ENCODE measurements at places on chromosomes 13 and 19.

DNA sequence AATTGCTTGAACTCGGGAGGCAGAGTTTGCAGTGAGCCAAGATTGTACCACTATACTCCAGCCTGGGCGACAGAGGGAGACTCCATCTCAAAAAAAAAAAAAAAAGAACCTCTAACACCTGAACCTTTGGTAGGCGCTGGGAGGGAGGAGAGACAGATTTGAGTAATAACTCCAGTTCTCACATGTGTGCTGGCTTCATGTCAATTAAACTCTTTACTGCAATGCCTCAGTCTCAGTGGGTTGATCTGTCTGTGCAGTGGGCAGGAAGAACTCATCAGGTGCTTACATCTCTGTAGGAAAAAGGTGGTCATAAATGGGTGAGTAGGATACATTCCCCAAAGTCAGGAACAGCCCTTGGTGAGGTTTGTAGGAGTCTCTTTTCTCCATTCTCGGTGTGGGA lies 85.1 kb upstream of the ABCC4 start:
- DNase-seq, result no peak

DNA sequence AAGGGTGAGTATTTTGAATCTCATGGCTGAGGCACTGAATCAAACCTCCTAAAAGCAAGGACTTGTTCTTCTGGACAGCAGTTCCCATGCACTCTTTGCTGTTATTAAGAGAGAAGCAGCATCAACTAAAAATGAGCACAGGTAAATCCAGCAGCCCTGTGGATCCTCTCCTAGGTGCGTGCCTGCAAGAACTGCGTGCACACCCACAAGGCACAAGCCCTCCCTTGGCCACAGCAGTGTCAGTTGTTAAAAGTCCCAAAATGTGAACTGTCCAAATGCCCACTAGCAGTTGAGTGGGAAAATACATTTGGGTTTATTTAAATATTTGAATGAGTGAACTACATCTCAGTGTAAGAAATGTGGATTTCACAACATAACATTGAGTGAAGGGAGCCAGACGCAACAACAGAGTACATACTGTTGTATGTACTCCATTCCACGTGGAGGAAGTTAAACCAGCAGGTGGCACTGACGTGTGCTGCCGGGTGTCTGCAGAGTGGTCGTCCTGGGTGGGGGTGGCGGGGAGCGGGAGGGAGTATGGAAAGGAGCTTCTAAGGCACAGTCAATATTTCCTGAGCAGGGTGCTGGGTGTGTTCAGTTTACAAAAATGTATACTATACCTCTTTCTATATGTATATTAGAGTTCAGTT lies 266.4 kb downstream of the NALCN start:
- DNase-seq, result no peak

DNA sequence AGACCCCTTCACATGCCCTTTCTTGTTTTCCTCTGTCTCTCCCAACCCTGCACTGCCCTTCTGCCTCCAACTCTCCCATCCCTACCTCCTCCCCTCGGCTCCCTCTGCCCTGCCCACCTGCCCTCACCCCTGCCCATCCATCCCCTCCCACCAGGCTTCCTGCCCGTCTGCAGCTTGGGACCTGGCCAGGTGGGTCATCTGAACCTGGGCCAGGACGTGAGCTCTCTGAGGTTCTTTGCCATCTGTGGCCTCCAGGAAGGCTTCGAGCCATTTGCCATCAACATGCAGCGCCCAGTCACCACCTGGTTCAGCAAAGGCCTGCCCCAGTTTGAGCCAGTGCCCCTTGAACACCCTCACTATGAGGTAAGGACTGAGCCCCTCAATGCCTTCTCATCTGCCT lies 35.7 kb downstream of the RYR1 start:
- DNase-seq, result no peak

DNA sequence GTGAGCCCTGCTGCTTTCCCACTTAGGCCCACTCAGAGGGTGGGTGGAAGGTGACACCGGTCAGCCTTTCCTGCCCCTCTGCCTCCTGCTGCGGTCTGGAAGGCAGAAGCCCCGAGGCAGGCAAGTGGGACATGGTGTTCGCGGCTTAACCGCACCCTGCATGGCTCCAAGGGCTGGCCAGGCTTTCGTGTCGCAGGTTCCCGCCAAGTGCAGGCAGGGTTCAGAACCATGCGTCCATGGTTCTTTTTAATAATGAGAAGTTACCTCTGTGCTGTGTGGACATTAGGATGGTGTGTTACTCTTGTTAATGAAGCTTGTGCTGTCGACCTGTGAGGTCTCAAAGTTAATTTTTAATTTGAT lies 986 bp downstream of the DGKH start:
- no peak for DNase-seq

- DNase-seq, result no peak
These were observed 440.9 kb downstream of the IRS2 start for GRCh38 chr13:109345433-109345941.

DNA sequence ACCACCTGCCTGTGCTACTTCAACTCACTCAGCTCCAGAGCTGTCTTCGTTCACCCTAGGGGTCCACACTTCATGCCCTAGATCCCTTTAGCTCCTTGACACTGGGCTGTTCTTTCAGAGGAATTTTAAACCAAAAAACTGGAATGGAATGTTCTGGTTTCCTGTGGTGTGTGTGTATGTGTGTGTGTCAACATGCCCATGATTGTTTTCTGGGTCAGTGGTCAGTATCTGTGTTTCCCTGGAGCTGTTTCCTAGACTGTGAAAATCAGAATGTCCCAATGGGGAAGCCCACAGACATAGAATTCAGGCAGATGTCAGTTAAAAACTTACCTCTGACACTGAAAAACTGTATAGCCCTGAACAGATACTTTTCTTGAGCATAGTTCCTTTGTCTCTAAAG lies 1.3 kb downstream of the PMIS2 start:
- no peak for DNase-seq

GRCh38 chr19:57771417-57771816 lies 1.9 kb downstream of the ZNF586 start:
- DNase-seq, result no peak

- DNase-seq, result no peak
These were observed 444.8 kb downstream of the FOXO1 start for GRCh38 chr13:40221460-40222201.

- DNase-seq, result no peak
These were observed 6.8 kb downstream of the GPC5 start for GRCh38 chr13:91405240-91405639.

DNA sequence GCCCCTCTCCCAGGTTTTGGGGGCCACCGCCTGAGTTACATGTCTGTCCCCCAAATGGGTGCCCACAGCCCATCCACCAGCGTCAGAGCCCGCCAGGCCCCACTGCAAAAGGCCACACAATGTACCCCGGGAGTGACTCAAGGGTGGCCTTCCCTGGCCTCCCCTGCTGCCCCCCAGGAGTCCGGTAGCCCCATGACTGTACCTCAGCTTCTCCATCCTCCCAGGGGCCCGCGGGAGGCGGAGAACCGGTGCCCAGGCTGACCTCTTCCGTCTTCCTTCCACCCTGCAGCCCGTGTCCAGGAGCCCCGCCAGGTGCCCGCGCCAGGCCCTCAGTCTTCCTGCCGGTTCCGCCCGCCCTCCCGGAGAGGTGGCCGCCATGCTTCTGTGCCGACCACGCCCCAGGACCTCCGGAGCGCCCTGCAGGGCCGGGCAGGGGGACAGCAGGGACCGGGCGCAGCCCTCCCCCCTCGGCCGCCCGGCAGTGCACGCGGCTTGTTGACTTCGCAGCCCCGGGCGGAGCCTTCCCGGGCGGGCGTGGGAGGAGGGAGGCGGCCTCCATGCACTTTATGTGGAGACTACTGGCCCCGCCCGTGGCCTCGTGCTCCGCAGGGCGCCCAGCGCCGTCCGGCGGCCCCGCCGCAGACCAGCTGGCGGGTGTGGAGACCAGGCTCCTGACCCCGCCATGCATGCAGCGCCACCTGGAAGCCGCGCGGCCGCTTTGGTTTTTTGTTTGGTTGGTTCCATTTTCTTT lies 10.3 kb downstream of the CBARP start:
- no peak for DNase-seq

- no peak for DNase-seq
These were observed 76.2 kb downstream of the ZNF208 start for GRCh38 chr19:21934593-21934992.

- no peak for DNase-seq
These were observed 73.7 kb downstream of the ERICH6B start for GRCh38 chr13:45541806-45542205.

DNA sequence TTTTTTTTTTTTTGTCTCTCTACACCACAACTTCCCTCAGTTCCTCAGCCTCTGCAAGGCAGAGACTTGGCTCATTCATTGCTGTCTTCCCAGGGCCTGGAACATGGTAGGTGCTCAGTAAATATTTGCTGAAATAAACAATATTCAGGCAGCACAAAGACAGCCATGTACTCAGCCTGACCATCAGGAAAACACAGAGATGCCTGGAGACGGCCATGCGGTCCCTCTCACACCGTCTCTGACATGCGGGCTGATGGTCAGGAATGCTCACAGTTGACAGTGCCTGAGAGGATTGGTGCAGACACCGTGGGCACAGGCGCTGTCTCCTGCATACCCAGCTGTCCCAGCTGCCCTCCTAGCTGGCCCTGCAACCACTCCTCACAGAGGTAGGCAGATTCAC lies 924 bp downstream of the PRAM1 start:
- DNase-seq, result no peak

DNA sequence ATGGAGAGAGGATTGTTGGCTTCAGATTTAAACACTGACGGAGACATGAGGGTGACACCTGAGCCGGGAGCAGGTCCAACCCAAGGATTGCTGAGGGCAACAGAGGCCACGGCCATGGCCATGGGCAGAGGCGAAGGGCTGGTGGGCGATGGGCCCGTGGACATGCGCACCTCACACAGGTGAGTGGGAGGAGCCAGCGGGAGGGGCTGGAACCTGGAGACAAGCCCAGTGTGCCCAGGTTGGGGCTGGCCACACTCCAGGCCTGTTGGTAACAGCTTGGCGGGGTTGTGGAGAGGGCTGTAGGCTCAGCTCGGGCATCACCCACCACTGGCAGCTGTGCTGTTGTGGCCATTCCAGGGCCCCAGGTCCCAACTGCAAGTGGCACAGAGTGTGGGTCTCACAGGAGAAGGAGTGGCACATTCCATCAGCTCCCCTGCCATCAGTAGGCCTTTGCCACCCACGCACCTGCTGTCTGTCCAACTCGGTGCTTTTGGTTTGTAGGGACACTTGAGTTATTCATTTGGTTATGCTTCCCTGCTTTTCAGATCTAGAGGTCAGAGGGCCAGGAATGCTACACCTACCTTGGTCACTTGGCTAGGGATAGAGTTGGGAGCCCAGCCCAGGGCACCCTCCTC lies 49.8 kb downstream of the TSSK6 start:
- DNase-seq, result no peak

DNA sequence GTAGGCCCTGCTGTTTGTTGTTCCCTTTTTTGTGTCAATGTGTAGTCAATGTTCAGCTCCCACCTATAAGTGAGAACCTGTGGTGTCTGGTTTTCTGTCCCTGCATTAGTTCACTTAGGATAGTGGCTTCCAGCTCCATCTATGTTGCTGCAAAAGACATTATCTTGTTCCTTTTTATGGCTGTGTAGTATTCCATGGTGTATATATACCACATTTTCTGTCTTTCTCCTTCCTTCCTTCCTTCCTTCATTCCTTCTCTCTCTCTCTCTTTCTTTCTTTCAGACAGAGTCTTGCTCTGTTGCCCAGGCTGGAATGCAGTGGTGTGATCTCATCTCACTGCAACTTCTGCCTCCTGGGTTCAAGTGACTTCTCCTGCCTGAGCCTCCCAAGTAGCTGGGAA lies 21.0 kb downstream of the CYP2A6 start:
- DNase-seq, result no peak

DNA sequence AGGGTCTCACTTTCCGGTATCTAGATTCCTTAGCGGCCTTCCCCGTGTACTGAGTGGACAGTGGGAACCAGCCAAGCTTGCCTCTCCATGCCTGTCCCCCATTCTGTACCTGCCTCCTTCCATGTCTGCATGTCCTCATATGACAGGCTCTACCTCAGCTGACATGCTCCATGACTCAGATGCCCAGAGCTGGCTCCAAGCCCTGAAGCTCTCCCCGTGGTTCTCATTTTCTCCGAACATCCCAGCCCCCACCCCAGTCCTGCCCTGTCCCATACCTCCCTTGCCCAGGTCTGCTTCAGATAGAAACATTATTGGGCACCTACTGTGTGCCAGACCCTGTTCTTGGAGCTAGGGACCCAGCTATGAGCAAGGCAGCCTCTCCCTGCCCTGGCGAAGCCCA lies 17.1 kb upstream of the SHFL start:
- no peak for DNase-seq

- DNase-seq, result no peak
These were observed 8.3 kb upstream of the METTL21C start for GRCh38 chr13:102702965-102703725.

DNA sequence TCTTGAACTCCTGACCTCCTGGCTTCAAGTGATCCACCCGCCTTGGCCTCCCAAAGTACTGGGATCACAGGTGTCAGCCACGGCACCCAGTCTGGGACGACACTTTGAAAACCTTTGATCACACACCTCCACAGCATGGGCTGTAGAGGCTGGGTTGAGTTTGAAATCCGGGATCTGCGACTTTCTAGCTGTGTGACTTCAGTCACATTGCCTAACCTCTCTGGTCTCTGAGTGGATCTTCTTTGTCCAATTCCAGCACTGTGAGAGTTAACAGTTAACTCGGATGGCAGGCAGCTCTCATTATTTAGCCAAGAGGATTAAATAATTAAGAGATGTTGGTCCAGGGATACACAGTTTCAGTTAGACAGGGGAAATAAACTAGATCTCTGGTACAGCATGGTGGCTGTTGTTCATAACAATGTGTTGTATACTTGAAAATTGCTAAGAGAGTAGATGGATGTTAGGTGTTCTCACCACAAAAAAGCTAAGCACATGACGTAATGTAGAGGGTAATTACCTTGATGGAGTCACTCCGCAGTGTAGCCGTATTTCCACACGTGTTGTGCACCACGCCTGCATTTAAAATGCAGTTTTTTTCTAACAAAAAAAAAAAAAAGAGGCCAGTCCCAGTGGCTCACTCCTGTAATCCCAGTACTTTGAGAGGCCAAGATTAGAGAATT lies 1.9 kb downstream of the GALP start:
- DNase-seq, result no peak

GRCh38 chr13:45779901-45780300 lies 71.7 kb downstream of the SIAH3 start:
- DNase-seq, result no peak

DNA sequence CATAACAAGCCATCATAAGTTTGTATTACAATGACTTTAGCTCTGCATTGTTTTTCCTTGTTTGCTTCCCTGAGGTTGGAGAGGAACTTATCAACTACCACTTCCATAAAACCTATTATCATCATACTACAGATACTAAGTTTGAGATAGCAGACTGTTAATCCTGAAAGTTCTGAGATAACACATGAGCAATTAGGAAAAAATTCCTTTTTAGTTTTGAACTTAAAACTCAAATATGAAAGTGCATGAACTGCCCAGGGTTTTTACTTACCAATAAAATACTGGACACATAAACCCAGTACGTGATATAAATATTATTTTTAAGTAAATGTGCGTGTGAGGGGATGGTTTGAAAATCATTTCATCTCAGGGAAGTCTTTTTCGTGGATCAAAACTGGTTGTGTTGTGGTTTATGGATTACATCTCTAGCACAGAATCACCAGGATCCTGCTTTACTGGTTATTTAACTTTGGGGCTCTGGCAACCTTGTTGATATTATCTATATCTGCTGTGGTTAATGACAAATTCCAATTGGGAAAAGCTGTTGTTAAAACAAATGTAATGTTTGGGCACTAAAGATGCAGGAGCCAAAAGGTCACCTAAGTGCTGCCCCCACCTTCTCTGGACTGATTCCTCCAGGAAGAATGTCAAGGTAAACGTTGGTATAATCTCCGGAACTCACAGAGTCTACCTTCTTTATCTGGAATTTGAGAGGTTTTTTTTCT lies 12.4 kb downstream of the CDX2 start:
- DNase-seq, result no peak

GRCh38 chr13:33932769-33933406 lies 114.9 kb downstream of the RFC3 start:
- no peak for DNase-seq

GRCh38 chr19:42111384-42111783 lies 20.9 kb downstream of the POU2F2 start:
- no peak for DNase-seq
